ENCODE measurements at places on chromosomes 7 and 10.

DNA sequence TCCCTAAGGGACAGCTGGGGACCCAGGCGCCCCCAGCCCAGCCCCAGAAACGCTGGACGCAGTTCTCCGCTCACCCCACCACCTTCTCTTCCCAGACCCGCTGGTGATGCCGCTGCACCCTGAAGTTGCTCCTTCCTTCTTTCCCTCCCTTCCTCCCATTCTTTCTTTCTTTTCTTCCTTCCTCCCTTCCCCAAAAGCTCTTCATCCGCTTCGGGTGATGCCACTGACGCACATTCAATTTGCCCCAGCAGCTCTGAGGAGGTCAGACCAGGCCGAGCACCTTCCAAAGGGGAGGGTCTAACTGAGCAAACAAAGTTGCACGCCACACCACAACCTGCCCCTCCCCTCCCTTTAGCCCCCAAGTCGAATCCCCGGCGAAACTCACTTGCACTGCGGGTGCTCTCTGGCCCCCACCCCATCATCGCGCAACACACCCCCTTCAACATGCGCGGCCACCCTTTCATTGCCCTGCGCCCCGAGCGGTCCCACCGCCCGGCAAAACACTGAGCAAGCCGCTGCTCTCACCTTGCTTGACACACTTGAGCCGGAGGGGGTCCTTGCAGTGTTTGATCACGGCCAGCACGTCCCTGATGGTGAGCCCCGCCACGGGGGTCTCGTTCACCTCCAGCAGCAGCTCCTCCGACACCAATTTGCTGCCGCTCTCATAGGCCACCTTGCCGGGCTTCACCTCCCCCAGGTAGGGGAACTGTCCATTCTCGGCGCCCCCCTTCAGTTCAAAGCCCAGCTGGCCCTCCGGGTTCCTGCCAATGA lies 787 bp downstream of the MAGI2 start:
- DNase-seq = no peak

GRCh38 chr10:95241533-95241932 lies 47.5 kb downstream of the ACSM6 start:
- DNase-seq = no peak

DNA sequence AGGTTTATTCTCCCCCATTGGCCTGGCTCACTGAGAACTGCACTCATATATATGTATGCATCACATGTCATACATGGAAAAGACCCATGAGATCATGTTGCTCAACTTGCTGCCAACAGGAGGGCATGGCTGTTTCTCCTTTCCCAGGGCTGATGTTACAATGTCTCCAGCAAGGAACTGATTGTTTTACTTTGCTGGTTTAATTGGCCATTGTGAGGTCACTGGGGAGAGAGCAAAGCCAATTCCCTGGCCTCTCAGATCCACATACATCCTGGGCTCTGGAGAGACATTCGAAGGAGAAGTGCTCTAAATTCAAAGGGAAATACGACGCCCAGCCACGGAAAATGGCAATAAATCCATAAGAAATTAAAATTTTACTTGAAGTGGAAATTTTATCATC lies 287.8 kb downstream of the WDR11 start:
- no peak for DNase-seq

DNA sequence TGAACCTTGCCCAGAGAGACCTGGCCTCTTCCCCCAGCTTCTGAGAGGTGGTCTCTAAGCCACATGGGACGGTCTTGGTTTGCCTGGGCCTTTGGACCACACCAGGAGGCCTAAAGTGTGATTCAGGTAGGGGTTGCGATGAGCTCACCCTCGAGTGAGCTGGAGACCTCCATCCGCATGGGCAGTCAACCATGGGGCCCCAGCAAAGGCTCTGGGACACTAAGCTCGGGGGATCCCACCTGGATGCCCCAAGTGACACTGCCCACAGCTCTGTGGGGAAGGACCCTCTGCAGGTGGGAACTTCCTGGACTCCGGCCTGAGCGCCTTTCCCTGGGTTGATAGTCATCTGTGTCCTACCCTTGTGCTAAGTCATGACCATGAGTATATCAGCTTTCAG lies 57.1 kb upstream of the FAM20C start:
- DNase-seq = no peak

GRCh38 chr10:73113551-73113950 lies 3.3 kb downstream of the NUDT13 start:
- DNase-seq = no peak
